Osteocyte (in vitro differentiated cells): ENCODE measurements at places on chromosomes 4 and X. TPM values are rescaled to one million over a fixed set of nuclear protein-coding genes. Genes with fewer than 3 reads are reported as not detected.

The FAM149A gene
- total RNA-seq, result 2.0 and 2.3 TPM in 2 replicates

The VSIG4 gene
- not detected in 2 replicates for total RNA-seq

The RTL3 gene
- total RNA-seq, result 0.18 TPM in 1 of 2 replicates, not detected in the other

The SLBP gene
- total RNA-seq, result 49.1 and 50.4 TPM in 2 replicates

The TRIM61 gene
- not detected in 2 replicates for total RNA-seq

The NPY2R gene
- total RNA-seq, result not detected in 2 replicates

The HMX1 gene
- total RNA-seq, result 3.2 and 3.5 TPM in 2 replicates

DNA sequence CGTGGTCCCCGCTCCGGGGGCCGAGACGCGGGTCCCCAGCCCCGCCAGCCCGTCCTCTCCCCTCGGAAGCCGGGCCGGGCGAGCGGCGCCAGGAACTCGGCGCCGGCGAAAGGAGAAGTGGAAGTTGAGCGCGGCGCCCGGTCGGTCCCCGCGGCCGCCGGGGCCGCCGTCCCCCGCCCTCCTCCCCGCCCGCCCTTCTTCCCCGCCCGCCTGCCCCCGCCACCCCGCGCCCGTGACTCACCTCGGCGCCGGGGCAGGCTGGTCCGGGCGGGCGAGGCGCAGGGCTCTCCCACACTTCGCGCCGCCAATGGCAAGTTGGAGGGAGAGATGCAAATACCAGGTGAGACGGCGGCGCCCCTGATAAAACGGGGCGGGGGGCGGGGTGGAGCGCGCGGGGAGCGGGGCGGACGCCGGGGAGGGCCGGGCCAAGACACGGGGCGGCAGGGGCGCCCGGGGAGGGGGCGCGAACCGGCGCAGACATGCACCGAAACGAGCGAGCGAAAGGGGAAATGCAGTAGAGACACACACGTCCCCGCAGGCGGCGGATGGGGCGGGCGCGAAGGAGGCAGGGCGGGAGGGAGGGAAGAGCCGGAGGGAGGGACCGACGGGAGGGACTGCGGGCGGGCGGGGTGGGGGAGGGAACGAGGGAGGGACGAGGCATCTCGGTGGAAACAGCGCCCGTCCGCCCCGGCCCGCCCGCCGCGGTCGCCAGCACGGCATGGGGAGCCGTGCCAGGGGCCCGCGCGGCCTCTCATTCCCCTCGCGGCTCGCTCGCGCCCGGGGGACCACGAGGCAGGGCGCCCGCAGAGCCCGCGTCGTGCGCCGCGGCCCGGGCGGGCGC lies at the start of gene ELF4:
Gene ELF4, minus strand, starts transcription at position 119 of the 841 bp plus-strand sequence. CDS start 29,167 bp downstream, outside the sequence.
- DNase-seq, result no peak

GRCh38 chr4:99463566-99463965 lies 28.4 kb upstream of the ADH7 start:
- DNase-seq, result no peak

DNA sequence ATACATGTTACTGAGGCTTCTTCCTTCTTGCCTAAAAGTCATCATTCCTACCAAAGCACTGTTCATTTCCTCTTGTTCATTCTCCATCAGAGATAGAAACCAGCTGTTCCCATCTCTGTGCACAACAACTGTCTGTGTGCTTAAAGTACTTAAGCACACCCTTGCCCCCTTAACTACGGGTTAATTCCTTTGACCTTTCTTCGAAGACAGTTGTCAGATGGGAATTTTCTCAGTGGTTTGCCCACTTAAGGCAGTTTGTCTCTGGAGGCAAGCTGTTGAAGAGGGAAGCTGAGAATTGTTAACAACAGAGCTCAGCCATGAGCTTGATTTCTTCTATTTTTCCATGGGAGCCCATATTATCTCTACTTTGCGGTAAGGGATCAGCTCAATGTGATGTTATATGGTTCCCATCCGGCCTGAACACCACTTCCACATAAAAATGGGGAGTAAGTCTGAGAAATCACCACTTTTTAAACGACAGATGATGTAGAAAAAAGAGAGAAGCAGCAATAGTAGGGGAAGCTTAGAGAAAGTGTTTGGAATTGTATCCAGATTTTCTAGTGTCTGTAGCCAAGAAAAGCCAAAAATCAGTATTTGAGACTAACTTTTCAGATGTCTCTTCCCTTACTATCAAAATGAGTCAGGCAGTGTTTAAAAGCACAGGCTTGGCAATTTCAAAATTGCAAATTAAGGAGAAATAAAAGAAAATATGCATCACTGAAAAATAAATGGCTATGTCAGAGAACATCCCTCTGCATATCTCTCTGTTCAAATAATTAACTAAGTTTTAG lies 194.4 kb downstream of the SLIT2 start:
- DNase-seq, result no peak

DNA sequence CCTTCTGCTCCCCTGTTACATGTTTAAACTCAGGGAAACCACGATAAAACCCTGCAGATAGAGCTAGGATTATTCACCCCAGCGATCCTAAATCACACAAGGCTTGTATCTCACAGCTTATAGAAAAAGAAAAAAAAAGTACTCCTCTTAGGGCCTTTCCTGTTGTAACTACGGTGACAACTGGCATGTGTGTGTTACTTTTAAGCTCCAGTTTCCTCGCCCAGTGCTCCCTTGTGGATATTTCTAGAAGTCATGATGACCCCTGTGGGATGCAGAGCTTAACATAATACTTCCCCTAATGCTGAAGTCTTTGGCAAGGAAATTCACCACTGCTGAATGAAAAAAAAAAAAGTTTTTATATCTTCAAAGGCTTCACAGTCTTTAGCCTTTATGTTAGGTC lies 114.7 kb downstream of the NWD2 start:
- no peak for DNase-seq

DNA sequence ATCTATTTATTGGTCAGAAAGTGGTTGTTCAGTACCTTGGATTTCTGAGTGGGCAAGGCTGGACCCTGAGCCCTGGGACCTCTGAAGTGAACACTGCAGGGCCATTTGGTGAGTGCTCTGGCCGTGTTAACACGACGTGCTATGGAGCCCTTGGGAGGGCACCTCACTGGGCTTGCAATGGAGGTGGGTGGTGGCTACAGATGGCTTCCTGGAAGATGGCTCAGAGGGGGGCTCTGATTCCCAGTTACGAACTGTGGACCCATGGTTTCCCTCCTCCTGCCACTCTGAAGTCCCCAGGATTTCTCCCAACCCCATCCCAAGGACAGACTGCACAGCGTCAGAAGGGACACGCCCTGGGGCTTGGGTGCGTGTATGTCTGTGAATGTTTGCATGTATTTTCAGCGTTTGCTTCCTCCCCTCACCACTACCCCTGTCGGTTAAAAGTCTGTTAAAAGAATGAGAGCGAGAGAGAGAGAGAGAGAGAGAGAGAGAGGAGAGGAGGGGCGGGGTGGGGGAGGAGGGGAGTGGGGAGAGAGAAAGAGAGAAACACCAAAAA lies 3.7 kb upstream of the RHOH start:
- DNase-seq, result no peak

- DNase-seq, result no peak
Observed at GRCh38 chr4:94419956-94420355, 31.8 kb upstream of the PDLIM5 start.

- no peak for DNase-seq
Observed at GRCh38 chr4:87525636-87526295, 3.4 kb downstream of the SPARCL1 start.

DNA sequence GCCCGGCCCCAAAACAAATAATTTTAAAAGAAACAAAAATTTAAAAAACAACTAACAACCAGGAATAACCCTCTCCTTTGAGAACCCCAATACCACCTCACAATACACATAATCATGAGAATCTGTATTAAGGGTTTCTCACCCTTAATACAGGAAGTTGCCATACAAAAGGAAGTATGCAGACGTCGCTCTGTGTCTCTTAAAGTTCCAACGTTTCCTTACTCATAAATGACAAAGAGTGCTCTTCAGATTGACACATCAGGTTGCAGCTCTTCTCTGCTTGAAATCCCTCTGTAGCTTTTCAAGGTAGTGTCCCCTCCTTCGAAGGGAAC lies 73.9 kb upstream of the IRF2 start:
- no peak for DNase-seq

- no peak for DNase-seq
Observed at GRCh38 chr4:67468830-67469229, 76.5 kb downstream of the CENPC start.

DNA sequence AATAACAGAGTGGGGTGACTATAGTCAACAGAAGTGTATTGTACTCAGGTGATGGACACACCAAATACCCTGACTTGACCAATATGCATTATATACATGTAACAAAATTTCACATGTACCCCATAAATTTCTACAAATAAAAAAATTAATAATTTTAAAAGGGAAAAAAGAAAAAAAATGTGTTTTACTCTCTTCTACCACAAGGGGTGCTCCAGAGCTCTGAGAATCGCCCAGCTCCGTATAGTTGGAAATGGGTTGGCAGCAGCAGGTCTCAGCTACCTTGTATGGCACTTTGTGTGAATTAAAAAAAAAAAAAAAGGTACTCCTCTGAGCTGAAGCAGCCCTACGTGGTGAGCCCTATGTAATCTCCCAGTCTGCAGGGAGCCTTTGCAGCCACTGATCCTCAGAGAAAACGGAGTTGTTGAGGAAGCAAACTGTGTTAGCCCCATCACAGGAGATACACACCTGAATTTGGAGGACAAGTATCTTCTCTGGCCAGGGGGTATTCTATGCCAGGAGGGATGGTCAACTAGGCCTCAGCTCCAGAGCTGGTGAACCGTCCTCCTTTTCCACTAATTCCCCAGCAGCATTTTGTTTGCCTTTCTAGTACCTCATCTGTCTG lies 17.2 kb upstream of the POLA1 start:
- DNase-seq, result no peak

DNA sequence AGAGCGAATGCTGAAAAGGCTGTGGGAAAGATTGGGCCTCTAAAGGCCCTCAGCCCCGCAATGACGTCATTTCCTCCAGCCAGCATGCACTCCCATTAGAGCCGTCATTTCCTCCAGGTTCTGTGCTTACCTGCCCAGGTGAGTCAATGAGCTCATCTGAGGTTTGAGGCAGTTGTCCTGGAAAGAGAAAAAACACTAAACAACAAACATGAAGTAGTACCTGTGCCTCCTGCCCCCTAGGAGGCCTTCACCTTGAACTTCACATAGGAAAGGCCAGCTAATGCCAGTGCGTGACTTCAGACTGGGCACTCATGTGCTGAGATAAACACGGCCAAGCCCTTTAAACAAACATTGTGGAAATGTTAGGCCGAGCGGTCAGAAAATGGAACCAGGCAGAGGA lies 55.9 kb downstream of the FHDC1 start:
- DNase-seq, result no peak

DNA sequence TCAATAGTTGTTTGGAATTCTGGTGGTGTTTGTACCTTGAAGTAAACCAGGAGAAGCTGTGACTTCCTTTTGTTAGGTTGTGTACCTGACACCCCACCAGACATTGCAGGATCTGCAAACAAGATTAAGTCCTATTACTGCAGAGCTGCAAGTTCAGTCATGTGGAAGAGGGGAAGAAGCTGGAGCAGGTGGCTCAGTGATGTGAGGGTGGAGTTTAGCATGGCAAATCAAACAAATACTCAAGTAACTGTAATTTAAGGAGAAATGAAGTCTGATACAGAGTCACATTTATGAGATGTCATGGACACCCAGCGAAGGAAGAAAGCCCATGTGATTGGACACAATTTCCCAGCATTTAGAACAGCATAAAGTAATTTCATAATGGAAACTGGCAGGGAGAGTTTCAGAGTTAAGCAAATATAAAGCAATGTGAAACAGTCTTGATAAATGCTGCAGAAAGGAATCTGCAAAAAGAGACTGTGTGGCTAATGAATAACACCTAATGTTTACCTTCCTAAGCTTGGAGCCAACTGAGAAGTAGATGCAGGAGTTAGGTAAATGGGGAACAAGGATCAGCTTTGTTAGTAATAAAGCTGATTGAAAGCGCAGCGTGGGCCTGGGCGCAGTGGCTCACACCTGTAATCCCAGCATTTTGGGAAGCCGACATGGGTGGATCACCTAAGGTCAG lies 249.1 kb downstream of the GBA3 start:
- DNase-seq, result no peak

DNA sequence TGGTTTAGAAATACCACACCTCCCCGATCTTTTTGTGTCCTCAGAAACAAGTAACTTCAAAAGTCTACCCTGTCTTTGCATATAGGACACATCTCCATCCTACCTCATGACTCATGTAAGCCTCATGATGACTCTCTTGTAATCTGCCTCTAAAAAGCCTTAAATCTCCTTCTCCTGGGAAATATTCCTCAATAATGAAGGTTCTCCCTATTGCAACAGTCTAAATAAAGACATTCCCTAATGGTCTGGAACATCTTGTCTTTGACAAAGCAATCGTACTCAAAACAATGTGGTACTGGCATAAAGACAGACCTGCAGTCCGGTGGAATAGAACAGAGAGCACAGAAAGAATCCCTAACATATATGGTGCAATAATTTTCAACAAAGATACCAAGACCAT lies 257.7 kb downstream of the OPHN1 start:
- no peak for DNase-seq

GRCh38 chr4:169627307-169627706 lies 6.9 kb downstream of the CLCN3 start:
- DNase-seq, result no peak

- no peak for DNase-seq
Observed at GRCh38 chrX:71496476-71496875, 36.4 kb upstream of the OGT start.

GRCh38 chr4:7107166-7107905 lies 39.5 kb upstream of the GRPEL1 start:
- no peak for DNase-seq

DNA sequence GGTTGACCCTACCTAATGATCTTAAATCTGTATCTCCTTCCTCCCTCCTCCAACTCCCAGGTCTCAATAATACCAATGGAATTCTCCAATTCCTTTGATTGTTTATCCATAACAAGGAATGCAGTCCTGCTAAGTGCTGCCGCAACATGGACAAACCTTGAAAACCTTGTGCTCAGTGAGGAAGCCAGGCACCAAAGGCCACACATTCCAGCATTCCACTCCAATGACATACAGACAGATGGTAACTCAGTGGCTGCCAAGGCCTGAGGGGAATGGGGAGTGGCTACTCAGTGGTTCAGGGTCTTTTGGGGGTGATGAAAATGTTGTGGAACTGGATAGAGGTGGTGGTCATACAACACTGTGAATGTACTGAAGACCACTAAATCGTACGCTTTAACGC lies 10.4 kb downstream of the HAUS7 start:
- DNase-seq, result no peak

DNA sequence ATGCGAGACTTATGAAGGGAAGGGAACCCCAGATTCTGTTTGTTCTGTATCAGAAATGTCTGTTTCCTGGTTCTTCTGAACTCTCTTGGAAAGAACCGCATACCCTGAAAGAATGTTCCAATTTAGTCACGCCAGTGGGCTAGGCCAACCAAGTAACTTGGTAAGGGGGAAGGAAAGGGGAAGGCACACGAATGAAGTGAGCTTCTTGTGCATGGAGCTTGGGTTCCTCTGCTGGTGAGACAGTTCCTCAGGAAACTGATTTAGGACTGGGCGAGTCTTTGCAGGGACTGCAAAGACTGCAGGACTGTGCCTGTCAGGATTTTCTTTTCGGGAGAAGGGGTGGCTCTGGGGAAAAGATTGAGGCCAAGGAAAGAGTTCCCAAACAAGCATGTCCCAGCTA lies 35.6 kb downstream of the FRMPD3 start:
- DNase-seq, result no peak

- no peak for DNase-seq
Observed at GRCh38 chr4:174036576-174036975, 246.9 kb downstream of the FBXO8 start.

GRCh38 chr4:186954509-186954908 lies 230.9 kb upstream of the FAT1 start:
- DNase-seq, result no peak

GRCh38 chr4:154317201-154317999 lies 174.2 kb downstream of the DCHS2 start:
- no peak for DNase-seq

GRCh38 chr4:153153339-153153871 lies 50.8 kb upstream of the TRIM2 start:
- DNase-seq, result no peak
